ENCODE measurements at places on chromosomes 12 and 14.

DNA sequence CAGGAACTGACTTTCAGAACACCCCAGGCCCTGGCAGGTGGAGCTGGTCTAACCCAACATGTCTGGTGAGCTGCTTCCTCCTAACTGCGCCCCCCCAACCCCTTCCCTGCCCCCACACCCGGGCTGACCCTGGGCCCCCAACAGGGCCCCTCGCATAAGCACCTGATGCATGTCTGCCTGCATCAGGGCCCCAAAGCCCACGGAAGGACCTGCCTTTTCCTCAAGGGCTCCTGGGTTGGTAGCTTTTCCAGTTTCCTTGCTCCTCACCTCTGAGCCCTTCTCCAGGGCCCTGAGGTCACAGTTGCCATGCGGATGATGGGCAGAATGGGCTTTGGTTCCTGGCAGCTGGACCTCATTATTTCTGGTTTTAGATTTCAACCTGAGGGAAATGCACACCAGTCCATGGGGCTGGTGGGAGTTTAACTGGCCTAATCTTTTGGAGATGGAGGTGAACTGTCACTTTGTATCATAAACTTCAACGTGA, 18.5 kb downstream of the TESC start:
- DNase-seq: no peak

DNA sequence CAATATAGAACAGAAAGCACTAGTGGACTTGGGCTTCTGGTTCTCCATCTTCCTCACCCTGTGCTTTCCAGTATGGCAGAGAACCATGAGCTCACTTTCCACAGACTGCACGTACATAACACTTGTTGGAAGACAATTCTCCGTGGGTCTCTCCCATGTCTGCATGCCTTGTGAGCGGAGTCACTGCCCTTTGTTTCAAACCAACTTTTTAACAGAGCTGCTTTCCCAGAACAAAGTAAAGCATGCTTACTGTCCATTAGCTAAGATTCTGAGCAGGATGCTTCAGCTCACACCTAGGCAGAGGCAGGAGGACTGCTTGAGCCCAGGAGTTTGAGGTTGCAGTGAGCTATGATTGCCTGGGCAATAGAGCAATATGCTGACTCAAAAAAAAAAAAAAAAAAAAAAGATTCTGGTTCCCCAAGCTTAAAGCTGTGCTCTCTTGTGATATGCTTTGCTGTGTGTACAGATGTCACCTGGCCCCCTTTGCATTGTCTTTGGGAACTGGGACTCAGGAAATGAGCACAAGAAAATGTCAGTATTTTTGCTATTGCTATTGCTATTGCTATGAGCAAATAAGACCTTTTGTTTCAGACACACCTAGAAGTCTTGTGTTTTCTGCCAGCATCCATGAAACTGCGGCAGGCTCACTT, 54.6 kb upstream of the PTGR2 start:
- no peak for DNase-seq

DNA sequence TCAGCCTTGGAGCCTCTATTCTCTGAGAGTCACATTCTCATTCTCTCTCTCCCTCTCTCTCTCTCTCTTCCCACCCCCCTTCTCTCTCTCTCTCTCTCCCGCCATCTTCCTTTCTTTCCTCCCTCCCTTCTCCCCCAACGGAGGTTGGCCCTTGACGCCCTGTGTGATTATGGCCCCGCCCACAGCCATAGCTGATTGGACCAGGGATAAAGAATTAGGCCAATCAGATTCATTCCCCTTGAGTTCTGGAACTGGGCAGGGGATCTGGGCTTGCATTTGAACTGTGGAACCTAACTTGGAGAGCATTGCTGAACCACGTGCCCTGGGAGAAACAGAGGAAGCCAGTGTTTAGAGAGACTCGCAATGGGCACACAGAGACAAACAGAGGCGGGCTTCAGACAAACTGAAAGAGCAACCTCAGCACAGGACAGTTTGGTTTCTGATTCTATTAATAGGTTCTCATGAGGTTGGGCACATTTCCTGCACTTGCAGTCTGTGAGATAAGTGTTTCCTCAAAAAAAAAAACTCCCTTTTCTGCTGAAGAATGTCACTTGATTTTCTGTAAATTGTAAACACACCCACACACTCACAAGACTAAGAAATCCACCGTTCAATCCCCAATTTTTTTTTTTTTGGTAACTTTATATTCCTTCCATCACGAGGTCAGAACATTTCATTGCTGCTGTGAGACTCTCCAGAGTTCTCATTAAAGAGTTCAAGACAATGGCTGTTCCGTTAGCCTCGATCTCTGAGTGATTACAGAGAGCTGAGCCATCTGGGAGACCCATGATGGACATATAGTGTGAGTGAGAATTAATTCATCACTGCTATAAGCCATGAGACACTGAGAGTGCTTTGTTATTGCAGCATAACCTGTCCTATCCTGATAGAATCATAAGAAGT, 3.5 kb upstream of the P2RX7 start:
- no peak for DNase-seq

- DNase-seq: no peak
Observed at GRCh38 chr14:69666112-69666511, 54.7 kb downstream of the SUSD6 start.

DNA sequence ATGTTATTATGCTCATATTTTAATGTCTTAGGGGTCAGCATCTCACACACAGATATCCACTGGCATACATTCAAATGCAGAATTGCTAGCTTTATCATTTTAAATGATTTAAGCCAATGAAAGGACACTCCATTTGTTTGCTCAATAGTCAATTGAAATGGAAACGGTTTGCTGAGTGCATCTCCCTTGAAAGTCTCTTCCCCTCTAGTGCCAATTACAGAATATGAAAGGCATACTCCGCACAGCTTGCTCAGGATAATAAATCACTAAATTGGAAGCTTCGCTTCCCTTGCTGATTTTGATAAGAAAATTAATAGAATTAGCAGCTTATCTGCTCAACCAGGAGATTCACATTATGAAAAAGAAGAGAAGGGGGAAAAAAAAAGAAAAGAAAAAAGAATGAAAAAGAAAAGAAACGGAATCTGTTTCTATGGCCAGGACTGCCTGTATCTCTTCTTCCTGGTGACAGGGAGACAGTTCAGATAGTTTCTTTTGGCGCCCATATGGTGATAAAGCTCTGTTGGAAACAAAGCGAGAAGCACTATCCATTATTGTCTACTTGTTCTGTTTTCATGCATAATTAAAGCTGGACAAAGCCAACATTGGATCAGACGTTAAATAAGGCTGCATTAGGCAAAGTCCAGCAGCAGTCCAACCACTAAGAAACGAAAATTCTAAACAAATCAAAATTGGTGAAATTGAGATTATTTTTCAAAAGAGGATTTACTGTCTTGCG, 225.0 kb downstream of the GXYLT1 start:
- DNase-seq: no peak

DNA sequence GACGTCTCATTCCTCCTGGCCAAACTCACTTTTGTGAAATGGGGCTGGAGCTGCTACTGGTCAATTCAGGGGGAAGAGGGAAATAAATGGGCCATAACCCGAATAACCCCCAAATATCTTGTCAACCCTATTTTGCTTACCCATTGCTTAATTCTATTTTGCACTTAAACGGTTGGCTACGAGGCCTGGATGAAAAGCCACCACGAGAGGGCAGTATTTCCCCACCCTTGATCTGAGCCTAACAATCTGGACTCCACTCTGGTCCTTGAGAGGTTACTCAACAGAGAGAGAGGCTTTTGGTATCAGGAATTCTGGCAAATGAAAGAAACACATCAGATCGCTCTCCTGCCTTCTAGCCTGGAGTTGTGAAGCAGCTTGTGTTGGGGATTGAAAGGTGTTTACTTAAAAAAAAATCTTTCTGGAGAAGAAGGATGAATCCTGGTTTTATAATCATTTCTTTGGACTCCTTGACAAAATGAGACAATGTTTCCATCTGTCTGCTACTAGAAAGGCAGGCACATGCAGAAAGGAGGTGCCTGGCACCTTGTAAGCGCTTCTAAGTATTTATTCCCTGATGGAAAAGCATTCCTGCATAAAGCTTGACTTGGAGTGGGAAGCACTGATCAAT, 22.4 kb upstream of the FBXO21 start:
- DNase-seq: peak; percentile 39
